ENCODE measurements at places on chromosomes 7 and 10.

DNA sequence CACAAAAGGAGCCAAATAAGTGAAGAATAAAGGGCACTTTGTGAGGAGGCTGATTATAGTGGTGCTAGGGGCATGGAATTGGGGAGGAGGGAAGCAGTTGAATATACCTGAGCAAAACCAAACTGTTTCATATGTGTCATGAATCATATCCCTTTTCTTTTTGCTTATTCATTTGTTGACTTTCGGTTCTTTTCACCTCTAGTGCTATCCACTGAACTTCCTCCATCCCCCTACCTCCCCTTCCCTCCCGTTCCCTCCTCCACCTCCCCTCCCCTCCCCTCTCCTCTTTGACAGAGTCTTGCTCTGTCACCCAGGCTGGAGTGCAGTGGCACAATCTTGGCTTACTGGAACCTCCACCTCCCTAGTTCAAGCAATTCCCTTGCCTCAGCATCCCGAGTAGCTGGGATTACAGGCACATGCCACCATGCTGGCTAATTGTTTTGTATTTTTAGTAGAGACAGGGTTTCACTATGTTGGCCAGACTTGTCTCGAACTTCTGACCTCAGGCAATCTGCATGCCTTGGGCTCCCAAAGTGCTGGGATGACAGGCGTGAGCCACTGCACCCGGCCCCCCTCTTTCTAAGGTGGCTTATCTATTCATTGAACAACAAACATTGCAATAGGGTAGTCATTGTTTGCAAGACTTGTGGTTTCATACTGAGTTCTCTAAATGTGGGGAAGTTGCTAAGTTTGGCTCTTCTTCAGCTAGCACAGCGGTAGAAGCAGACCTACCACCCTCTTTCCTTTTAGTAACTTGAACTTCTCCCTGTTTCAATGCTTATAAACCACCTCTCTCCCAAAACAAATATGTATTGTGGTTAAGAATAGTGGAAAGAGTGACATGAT is 150.4 kb upstream of the PRPS1L1 start:
- DNase-seq: no peak

DNA sequence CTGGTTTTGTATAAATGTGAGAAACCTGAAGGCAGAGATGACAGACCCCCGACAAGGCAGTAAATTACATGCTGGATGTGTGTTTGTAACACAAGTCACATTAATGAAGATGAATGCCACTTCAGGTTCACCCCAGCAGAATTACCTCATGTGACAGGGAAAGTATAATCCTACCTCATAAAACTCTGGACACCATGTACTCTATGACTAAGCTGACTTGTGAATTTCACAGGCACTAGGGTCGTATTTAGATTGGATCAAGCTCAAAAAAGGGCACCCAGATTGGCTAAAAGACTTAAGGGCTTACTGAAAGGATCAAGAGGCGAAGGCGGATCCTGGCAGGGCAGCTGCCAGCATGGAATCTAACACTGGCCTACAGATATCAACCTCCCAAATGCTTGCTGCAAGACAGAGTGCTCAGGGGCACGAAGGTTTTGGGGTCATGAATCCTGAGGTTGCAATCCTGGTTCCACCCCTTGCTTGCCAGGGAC is 161.4 kb downstream of the PIP4K2A start:
- DNase-seq: no peak

- no peak for DNase-seq
Measured at GRCh38 chr10:26365681-26366358, 72.3 kb upstream of the APBB1IP start.

- DNase-seq: peak; percentile 34
Measured at GRCh38 chr7:122802301-122802751, 83.9 kb downstream of the CADPS2 start.

DNA sequence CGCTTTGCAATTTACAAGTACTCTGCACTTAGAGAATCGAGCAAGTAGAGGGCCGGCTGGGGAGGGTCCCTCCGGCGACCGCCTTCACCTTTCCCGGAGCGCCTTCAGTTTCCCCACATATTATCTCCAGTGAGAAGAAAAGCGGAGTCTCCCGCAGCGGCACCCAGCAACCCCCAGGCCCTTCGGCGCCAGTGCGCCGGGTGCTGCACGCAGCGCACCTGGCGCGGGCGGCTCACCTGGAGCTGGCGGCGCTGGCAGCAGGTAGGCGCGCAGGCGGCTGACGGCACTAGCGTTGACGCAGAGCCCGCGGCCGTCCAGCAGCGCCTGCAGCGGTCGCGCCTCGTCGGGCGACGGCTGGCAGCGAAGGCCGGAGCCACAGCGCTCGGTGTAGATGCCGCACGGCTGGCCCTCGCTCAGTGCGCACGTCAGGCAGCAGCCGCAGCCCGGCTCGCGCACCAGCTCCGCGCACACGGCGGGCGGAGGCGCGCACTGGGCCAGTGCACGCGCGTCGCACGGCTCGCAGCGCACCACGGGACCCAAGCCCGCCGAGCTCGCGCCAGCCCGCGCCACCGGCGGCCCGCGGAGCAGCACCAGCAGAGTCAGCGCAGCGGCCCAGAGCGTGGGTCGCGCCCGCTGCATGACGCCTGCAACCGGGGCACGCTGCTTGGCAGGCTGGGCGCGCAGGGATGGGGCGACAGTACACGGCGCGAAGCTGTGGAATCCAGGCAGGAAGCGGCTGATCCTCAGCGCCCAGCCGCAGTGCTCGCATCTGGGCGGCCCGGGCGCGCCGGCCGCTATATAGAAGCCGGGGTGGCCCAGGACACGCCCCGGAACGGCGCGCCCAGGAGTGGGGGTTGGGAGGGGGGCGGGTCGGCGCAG is at the start of gene IGFBP3:
Gene IGFBP3 (minus strand): TSS at position 771 of the 879 bp plus-strand sequence. CDS start 132 bp downstream, at position 639.
- DNase-seq: peak; percentile 76

GRCh38 chr10:17880601-17881000 is 71.1 kb upstream of the SLC39A12 start:
- no peak for DNase-seq

DNA sequence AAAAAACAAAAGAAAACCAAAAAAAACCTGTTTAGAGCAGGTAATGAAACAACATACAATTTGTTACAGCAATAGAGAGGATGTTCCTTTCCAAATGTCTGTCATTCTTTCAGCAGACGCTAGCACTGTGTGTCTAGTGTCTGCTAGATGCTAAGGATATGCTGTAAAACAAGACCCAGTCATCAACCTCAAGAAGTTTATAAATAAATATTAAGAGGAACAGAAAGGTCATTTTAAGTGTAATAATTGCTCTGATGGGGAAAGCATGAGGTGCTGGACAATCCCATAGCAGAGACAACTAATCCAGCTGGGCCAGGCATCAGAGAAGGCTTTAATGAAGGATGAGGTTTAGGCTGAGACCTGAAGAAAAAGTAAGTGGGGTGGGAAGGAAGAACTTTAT is 23.3 kb upstream of the ASCC1 start:
- DNase-seq: no peak

GRCh38 chr10:49408519-49409306 is 12.8 kb upstream of the DRGX start:
- DNase-seq: peak; percentile 64

DNA sequence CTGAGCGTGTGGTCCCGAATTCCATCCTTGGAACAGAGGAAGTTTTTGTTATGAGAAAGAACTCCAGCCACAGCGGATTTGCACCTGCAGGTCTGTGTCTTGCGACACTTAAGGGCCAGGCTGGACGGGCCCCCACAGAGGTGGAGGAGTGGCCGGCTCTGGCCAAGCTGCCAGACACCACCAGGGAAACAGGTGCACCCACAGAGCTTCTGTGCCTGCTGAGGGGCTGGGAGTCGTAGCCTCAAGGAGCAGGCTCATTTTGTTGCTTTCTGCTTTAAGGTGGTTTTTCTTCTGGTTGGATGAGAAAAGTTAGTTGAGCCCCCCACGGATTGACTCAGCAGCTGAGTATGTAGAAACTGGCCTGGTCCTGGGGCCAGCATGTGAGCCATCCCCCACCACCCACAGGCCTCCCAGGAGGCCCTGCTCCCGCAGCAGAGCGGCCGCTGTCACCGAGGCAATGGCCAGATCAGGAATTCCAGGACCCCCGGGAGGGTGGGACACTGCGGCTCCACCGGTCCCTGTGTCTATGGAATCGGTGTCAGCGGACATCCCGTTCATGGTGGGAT is 41.9 kb downstream of the NKX6-2 start:
- no peak for DNase-seq

DNA sequence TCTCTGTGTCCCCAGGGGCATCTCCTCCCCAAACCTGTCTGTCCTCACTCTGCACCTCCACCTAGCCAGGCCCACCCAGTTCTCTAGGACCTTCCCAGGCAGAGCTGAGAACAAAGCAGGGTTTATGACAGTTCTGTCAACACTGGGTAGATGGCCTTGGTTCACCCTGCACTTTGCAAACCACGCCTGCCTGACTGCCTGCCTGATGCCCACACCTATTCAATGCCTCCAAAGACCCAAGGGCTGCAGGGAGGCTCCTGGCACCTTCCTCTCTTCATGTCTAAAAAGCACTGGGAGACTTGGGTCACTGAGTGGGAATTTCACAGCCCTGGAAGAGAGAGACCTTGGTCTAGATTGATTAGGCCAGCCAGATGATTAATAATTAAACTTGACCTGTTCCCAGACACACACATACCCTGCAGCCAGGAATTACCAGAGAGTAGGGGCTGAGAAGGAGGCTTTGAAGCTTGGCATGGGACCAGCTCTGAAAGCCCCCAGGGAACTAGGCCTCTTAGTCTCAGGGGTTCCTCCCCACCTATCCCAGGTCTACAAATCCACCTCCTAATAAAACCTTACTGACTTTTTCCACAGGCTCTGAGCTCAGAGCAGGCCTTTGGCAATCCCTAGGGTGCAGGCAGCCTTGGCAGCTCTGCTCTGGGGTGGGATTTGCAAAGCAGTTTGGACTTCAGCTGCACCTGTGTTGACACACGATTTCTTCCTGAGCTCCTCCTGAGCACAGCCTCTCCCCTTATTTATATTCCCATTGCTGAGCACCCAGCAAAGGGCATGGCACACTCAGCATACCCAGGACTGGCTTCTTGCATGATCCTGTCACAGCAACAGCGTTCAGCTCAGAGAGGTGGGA is 25.7 kb upstream of the PDCD4 start:
- DNase-seq: no peak

DNA sequence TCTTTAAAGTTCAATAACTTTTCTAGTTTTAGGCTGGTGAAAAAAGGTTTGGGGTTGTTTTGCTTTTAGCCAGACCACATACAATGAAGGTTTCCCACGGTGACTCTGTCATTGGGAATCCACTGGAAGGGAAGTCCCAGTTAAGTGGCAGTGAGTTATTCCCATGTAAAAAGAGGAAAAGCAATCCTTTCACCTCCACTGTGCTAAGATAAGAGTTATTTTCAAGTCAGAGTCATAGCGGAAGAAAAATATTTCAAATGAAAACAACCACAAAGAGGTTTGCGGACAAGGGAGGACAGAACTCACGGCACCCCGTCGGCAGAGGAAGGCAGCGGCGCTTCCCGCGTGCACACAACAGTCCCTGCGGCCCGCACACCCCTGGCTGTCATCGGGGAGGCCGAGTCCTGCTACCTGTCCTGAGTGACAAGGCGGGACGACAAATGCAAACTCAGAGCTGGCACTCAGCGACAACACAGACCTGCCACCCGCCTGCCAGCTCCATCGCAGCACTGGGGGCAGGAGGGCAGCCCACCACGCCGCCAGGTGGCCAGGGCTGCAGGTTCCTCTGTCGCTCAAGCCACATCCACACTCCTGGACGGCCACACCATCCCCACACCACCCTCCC is 9.3 kb upstream of the PAPOLB start:
- no peak for DNase-seq

- DNase-seq: no peak
Measured at GRCh38 chr7:1798191-1798590, 128.1 kb downstream of the ELFN1 start.

DNA sequence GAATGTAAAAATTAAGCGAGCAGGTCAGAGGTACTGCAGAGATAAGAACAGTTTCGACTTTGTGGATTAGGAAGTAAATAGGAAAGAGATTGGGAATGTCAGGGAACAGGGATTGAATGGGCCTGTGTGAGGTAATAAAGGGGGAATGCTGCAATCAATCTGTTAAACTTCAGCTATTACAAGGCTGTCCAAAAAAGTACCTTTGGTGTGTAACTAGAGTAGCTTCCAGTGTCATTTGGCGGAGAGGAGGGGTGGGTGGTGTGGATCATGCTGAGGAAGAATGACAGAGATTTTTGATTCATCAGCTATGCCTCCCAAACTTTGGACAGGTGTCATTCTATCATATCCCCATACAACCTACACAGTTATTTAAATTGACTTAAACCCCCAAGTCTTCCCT is 128.2 kb upstream of the RHEB start:
- DNase-seq: no peak

DNA sequence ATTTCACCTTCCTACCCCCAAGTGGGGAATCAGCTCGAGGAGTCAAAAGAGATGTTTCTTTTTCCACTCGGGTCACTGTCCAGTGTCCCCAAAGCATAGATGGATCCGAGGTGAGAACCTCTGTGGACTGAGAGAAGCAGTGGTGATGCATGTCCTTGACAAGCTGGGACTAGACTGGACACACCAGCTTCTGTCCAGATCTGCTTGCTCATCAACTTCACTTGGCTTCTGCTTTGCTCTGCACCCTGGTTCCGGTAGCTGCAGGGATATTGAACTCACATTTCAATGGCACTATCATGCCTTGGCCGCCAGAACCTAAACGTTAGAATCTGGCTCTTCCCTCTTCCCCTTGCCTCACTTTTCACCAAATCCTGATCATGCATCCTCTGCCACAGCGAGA is 50.3 kb upstream of the CXCL12 start:
- no peak for DNase-seq

DNA sequence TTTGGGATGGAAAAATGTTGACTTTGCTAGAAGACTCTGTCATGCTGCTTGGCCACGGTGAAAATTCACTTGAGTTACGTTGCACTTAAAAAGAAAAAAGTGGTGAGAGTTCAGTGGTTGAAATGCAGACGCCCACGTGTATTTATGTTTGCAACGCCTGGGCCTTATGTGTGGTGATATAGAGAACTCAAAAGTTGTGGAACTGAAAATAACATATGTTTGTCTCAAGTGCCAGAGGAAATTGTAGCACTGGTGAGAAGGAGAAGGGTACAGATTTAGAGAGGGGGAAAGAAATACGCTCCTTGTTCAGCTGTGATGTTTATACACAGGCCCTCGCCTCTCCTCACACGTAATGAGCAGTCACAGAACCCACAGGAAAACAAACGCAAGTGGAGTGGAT is 73.6 kb downstream of the EMX2 start:
- no peak for DNase-seq

- DNase-seq: peak; percentile 79
Measured at GRCh38 chr7:43260980-43261878, 148.8 kb downstream of the HECW1 start.

DNA sequence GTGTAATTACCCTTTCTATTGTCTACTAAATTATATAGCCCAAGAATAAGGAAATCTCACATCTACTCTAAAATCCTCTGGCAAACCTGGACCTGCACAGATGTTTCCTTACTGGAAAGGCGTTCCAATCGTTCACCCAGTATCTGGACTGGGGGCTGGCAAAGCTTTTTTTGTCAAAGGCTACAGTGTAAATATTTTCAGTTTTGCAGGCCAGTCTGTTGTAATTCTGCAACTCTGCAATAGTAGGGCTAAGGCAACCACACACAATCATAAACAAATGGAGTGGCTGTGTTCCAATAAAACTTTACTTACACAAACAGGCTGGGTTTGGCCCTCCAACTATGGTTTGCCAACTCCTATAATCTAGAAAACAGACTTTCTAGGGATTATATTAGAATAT is 56.2 kb downstream of the GLI3 start:
- no peak for DNase-seq

GRCh38 chr10:33674986-33675599 is 340.6 kb upstream of the NRP1 start:
- DNase-seq: no peak

- no peak for DNase-seq
Measured at GRCh38 chr7:132244903-132245480, 331.3 kb downstream of the PLXNA4 start.

All from H9 (cell line).